ENCODE measurements at places on chromosomes 5 and 9.

DNA sequence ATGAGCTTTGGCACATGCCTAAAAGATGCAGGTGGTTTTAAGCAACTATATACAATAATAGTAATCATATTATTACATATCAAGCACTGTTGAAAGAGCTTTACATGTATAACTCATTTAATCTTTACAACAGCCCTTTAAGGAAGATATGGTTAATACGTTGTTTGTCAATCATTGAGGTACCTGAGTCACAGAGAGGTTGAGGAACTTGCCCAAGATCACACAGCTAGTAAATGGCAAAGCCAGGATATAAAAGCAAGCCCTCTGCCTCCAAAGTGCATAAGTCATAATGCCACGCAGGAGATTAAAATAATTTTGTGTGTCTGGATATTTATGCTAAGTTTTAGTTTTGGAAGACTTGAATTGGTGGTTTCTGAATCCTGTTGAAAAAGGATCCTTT, 90.2 kb downstream of the DAPK1 start:
- DNase-seq: no peak

DNA sequence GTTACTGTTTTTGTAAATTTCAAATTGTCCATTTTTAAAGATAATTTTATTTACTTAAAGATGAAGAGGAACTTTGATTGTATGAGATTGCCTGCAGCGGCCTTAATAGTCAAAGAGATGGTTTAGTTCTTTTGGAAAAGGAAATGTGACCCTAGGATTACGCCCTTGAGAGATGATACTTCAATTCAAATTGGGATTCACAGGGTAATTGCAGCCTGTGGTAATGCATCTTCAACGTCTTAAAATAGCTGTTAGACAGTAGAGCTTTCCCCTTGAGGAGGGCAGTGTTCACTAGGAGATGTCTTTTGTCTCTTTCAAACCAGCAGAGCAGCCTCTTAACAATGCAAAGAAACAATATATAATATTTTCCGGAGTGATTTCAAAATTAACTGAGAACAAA, 127.1 kb downstream of the TAF11L14 start:
- no peak for DNase-seq

DNA sequence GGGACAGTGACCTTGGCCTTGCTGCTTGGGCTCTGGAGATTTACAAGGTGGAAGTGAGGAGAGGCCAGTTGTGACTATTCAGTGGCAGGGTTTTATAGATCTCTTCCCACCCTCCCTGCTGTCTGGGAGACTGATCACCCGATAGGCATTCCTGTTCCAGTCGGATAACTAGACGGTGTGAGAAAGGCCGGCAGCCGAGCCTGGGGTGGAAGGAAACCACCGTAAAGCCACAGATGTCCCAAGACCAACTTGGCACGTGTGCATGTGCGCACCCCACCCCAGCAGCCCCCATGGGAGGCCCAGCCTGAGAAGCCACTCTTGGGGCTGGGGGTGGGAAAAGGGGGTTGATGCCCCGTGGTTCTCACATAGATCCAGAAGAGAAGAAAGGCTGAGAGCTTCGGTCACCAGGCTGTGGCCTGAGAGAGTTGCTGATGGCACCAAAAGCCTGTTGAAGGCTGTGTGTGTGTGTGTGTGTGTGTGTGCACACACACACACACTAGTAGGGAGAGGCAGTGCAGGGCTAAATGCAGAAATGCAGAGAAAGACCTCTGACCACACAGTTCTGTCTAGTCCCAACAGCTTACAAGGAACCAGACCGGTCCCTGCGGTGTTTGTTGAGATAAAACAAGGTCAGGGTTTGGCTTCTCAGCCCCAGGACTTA, 225.8 kb downstream of the FANCC start:
- no peak for DNase-seq

DNA sequence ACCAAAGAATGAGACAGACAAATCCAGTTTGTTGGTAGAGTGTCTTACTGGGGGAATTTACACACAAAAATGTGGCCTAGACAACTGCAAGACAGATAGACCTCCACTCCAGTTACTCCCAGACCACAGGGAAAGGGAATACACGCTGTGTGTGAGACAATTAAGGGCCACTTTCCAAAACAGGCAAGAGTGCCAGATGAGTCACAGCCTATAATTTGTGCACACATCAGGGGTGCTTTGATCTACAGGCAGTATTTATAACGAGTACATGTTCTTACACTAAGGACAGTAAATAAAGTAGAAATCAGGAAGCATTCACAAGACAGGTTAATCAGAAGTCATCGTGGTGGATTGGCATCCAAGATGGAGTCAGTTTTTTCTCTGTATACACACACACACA, 114.8 kb downstream of the ZNF622 start:
- no peak for DNase-seq

- no peak for DNase-seq
These were observed 249.6 kb downstream of the SLIT3 start for GRCh38 chr5:169051351-169051750.

- peak; percentile 72 for DNase-seq
These were observed 107.9 kb downstream of the DCP2 start for GRCh38 chr5:113084402-113085083.

GRCh38 chr9:34378376-34379060, 1.8 kb upstream of the MYORG start:
- peak; percentile 10 for DNase-seq

Measured in D341Med (cell line).